ENCODE measurements at places on chromosomes 16 and 17. TPM values are rescaled to one million over a fixed set of nuclear protein-coding genes. Genes with fewer than 3 reads are reported as not detected.

Gene SEPTIN12
- not detected for total RNA-seq

Gene ZNF598
- 105 TPM for total RNA-seq

Gene ABCA8
- not detected for total RNA-seq

Gene HS3ST6
- not detected for total RNA-seq

Gene PABPN1L
- total RNA-seq, result not detected

Gene SNX20
- total RNA-seq, result 34.3 TPM

Gene AOC2
- total RNA-seq, result 4.0 TPM

Gene ST6GALNAC2
- total RNA-seq, result not detected

All from activated T-helper 1 cell treated with anti-CD3 and anti-CD28 coated beads, Interleukin-12 subunit alpha, Interleukin-12 subunit beta, Interleukin-2, Interleukin-4 antibody, amounts not matched to agents 30 ng/mL and 10 ng/mL and 1 ng/mL, durations not matched to agents 14 hours and 24 hours and 36 hours (primary cell).